ENCODE measurements at places on chromosomes 12 and 14. TPM values are rescaled to one million over a fixed set of nuclear protein-coding genes. Genes with fewer than 3 reads are reported as not detected.

The PKP2 gene
- total RNA-seq, result 3.4 TPM

The B4GALNT3 gene
- not detected for total RNA-seq

The ADGRD1 gene
- total RNA-seq, result not detected

The DPF3 gene
- total RNA-seq, result 4.2 TPM

The LRTM2 gene
- total RNA-seq, result 0.10 TPM

The SLC6A13 gene
- not detected for total RNA-seq

The ASCL1 gene
- not detected for total RNA-seq

The GLT1D1 gene
- not detected for total RNA-seq

The COCH gene
- total RNA-seq, result 0.65 TPM

The GPR137C gene
- 0.48 TPM for total RNA-seq

The LRCOL1 gene
- not detected for total RNA-seq

The OAS1 gene
- 7.5 TPM for total RNA-seq

The KRT75 gene
- total RNA-seq, result not detected

The KRT71 gene
- not detected for total RNA-seq

The LIN7A gene
- 0.19 TPM for total RNA-seq

The ORAI1 gene
- total RNA-seq, result 20.6 TPM

The MYF5 gene
- total RNA-seq, result not detected

The EML1 gene
- total RNA-seq, result 41.6 TPM

The OR2AP1 gene
- total RNA-seq, result not detected

The ZFYVE21 gene
- 41.5 TPM for total RNA-seq

The CLEC1B gene
- total RNA-seq, result not detected

The PMCH gene
- 0.76 TPM for total RNA-seq
